Activated CD4-positive, alpha-beta T cell treated with anti-CD3 and anti-CD28 coated beads for 48 hours (primary cell): ENCODE measurements at places on chromosomes 16 and 17.
A peak's percentile ranks its signal among the peaks of the same experiment; 100 is the strongest.

GRCh38 chr16:58044266-58045019 is 18.9 kb downstream of the MMP15 start:
- no peak for DNase-seq

- no peak for DNase-seq
These were observed 2.7 kb downstream of the NEUROD2 start for GRCh38 chr17:39604911-39605491.

DNA sequence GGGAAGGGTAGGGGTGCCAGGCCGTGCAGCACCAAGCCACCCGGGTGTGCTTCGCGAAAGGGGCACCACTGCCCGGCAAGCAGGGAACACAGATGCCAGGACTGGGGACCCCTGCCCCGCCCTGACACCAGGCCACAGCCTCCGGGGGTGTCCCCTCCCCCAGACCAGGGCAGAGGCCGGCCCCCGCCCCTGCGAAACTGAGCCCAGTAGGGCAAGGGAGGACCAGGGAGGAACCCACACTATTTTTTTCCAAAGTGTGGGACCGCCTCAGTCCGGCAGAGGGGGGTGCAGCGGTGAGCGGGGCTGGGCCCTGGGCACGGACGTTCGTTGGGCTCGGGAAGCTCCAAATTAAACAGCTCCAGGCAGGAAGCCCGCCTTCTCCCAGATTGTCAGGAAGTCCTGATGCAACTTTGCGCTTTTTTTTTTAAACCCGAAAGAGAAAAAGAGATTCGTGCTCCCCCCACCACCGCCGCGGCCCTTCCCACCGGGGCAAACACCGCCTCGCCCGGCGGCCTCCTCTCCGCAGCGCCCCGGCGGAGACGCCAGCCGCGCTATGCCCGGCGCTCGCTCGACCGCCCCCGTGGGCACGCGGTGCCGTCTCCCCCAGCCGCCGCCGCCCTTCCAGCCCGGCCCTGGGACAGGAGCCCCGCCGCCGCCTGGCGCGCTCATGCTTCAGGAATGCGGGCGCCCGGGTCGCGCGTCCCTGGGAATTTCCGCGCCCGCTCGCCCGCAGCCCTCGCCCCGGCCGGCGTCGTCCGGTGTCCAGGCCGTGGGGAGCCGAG is 755 bp downstream of the PIEZO1 start:
- DNase-seq: peak; percentile 66

DNA sequence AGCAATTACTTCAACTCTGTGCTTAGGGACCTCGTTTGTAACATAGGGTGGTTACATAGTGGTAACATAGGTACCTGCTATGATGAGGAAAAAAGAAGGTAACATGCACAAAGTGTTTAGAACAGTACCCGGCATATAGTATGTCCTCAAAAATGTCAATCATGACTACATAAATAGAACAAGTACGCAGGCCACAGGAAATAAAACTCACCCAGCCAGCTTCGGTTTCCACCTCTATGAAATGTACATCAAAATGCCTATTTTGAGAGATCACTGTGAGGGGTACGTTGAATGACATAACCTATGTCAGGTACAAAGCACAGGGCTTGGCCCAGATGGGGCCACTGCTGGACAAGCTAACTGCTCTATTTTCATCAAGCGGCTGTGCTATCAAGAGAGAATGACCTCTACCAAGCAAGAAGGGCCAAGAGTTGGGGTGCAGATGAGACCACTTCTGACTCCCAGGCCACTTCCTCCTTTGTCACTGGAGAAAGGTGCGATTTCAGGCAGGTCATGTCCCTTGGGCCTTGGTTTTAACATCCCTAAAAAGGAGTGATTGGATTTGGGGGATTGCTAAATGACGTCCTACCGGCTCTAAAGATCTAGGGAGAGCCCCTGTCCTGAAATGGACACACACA is 45.4 kb downstream of the WSB1 start:
- DNase-seq: no peak

- no peak for DNase-seq
These were observed 255.5 kb downstream of the PARN start for GRCh38 chr16:14374451-14375131.

GRCh38 chr17:63250830-63251229 is 195.3 kb downstream of the CYB561 start:
- no peak for DNase-seq

- no peak for DNase-seq
These were observed 159.4 kb upstream of the ZNF267 start for GRCh38 chr16:31713945-31714902.

GRCh38 chr17:41532947-41533570 is 5.0 kb upstream of the KRT19 start:
- no peak for DNase-seq

GRCh38 chr17:38588788-38589174 is 17.0 kb downstream of the SRCIN1 start:
- no peak for DNase-seq

GRCh38 chr17:75084039-75084660 is 3.6 kb upstream of the SLC16A5 start:
- DNase-seq: peak; percentile 16

DNA sequence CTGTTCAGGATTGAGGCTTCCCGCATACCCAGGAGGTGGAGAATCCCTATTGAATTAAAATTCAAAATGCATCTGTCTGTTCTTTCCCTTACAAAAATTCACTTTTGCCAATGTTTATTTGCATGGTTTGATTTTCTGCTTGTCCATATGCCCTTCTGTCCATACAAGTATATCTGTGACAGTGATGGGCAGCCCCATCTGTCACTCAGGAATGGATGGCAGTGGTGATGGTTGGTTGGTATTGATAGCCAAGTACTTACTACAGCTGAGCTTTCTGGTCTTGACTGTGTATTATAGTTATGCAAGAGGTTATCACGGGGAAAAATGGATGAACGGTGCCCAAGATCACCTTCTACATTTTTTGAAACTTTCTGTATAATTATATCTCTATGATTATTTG is 171.0 kb downstream of the RBFOX1 start:
- DNase-seq: no peak

DNA sequence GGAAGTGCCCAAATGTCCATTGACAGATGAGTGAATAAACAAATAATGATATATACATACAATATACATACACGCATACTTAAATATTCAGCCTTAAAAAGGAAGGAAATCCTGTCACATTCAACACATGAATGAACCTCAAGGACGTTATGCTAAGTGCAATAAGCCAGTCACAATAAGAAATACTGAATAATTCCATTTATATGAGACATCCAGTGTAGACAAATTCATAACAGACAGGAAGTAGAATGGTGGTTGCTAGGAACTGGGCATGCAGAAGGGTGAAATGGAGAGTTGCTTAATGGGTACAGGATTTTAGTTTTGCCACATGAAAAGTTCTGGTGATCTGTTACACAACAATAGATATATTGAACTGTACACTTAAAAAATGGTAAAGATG is 8.8 kb upstream of the ITGB4 start:
- no peak for DNase-seq

DNA sequence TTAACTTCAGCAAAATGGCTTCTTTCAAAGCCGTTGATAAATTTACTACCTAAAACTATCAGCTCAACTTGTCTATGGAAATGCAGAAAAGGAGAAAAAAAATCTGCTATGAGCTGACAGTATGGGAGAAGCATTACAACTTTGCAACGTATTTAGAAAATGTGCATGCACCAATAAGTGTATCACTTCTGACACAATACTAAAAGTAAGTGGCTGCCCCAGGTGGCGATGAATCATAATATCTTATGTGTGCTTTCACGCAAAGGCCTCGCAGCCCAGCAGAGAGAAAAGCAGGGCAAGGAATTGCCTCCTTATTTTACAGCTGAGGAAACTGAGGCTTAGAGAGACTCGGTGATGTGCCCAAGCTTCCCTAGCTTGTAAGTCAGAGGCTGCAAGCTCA is 101.8 kb downstream of the SALL1 start:
- DNase-seq: no peak

DNA sequence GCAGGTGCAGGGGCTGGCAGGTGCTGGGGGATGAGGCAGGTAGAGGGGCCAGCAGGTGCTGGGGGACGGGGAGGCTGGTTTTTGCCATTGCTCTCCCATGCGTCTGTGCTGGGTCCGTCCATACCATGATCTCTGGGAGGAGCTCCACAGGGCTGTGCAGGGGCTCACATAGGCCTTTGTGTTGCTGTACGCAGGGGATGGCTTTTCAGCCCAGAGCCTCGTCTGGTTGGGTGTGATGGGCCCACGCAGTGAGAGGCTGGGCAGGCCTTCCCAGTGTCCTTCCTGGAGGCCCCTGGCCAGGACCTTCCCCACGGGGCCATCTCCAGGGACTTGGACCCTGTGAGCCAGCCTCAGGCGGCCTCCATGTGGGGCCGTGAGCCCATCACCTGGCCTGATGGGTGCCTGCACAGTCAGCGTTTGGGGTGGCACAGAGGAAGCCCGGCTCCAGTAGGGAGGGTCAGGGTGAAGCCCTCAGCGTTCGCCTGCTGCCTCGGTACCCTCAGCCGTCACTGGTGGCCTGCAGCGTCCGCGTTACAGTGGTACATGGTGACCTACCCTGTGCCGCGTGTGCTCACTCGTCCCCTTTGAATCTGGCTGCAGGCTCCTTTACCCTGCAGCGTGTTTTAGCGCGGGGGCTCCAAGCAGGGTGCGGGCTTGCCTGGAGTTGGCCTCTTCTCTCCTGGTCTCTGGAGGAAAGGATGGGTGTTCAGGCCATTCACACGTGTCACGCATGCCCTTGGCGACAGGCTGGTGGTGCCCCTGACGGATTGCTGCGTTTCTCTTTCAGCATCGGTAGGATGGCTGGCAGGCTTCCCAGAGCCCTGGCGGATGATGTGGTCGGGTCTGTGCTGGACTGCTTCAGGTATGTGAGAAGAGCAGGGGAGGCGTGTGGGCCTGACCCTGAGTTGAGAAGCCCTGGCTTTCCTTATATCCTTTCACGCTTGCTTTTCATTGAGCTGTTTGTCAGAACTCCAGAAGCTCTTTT is 30.6 kb downstream of the ZNF750 start:
- DNase-seq: no peak

GRCh38 chr16:77977339-77977738 is 45.0 kb upstream of the CLEC3A start:
- DNase-seq: no peak

- no peak for DNase-seq
These were observed 9.0 kb upstream of the HAPSTR1 start for GRCh38 chr16:9082422-9082821.

DNA sequence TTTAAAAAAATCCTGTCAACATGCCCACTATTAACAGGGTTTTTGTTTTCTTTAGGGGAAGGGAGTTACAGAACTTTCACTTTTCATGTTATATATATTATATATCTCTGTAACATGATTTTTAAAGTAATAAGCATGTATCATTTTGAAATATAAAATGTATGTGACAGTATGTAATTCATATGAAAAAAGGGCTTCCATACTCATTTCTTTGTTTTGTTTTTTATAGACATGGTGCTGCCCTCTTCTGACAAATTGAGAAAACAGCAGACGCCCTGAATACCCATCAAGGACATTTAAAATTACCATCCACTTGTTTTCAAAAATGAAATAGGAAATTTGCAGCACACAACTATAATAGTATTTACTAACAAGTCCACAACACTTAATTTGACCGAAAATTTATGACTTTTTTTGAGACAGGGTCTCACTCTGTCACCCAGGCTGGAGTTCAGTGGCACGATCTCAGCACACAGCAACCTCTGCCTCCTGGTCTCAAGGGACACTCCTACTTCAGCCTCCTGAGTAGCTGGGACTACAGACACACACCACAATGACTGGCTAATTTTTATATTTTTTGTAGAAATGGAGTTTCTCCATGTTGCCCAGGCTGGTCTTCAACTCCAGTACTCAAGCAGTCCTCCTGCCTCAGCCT is 30.4 kb downstream of the CFDP1 start:
- no peak for DNase-seq

DNA sequence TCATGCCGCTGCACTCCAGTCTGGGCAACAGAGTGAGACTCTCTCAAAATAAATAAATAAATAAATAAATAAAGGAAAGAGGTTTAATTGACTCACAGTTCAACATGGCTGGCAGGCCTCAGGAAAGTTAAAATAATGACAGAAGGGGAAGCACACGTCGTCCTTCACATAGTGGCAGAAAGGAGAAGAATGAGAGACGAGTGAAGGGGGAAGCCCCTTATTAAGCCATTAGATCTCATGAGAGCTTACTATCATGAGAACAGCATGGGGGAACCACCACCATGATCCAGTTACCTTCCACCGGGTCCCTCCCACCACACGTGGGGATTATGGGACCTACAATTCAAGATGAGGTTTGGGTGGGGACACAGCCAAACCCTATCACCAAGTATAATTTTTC is 54.5 kb downstream of the PAFAH1B1 start:
- DNase-seq: no peak

DNA sequence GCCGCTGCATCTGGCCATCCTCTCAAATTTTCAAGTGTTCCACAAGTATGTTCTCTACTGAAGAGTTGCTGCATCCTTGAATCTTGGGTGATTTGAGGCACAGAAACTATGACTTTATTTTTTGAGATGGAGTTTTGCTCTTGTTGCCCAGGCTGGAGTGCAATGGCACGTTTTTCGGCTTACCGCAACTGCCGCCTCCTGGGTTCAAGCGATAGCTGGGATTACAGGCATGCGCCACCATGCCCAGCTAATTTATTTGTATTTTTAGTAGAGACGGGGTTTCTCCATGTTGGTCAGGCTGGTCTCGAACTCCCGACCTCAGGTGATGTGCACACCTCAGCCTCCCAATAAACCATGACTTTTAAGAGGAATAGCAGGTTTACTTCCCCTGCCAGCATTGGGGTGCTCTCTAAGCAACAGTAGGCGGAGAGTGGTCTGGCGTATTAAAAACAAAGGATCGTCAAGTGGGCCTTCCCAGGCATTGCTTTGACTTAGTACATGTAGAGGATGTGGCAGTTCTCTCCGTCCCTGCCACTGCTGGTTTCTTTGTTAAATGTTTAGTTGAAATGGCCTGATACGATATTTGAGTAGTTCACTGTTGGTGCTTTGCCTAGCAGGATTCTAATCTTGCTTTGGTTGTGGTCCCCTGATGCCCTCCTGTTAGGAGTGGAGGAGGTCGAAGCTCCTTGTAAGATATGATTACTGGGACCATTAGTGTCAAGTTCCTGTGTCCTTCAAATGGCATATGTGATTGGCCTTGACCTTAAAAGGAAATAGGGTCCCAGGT is 9.5 kb downstream of the PYCARD start:
- DNase-seq: no peak

- no peak for DNase-seq
These were observed 26.9 kb downstream of the RPRML start for GRCh38 chr17:46952115-46952514.

- DNase-seq: no peak
These were observed 20.7 kb downstream of the CPNE2 start for GRCh38 chr16:57113042-57113453.

GRCh38 chr16:72211110-72211509 is 39.2 kb upstream of the PMFBP1 start:
- DNase-seq: no peak
